ENCODE measurements at places on chromosomes 13 and 19.

DNA sequence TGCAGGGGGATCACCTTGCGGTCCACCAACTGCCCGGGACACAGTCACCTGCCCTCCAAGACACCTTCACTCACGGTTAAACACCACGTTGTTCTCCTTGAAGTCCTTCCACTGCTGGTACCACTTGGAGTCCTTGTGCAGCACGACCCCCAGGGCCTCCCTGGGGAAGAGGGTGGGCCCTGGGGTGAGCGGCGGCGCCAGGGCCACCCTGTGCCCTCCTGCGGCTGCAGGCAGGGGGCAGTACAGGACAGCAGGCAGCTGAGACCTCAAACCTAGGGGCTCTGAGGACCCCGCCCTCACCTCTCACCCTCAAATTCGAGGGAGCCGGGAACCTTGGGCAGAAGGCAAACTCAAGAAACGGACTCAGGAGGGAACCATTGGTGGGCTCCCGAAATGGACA is 7.5 kb upstream of the CTXN1 start:
- no peak for DNase-seq

DNA sequence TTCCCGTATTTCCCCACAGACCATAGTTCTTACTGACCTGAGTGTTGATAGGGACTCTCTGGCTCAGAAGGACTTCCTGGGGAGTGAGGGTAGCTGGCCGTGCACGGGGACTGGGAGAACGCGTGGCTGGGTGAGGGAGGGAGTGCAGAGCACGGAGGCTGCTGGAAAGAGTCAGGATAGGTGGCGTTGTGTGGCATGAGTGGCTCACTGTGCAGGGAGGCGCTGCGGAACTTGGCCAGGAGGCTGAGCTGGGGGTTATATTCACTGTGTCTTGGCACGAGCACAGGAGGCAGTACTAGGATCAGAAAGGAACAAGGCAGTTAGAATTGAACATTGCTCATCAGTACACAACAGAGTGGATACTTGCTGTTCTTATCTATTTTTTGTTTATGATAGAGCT is 47.4 kb downstream of the SMAD9 start:
- no peak for DNase-seq

GRCh38 chr13:72122661-72123255 is 255.8 kb upstream of the DACH1 start:
- no peak for DNase-seq

DNA sequence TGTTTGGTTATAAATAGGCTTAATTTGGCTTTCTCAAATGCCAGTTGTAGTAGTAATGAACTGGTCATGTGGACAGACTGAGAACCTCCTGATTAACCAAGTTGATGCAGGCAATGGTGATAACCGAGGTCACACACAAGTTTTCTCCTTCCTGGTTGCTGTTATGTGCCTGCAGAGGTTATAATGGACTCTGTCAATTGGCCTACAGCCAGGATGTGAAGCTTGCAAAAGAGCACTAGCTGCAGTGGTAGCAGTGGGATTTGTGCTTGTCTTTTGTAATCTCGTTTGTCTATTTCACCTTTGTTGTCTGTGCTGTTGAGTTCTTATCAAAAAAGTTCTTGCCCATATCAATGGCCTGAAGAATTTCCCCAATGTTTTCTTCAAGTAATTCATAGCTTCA is 20.6 kb downstream of the OR10H3 start:
- DNase-seq = no peak

- peak; percentile 85 for DNase-seq
These were observed at the start of gene IPO5 for GRCh38 chr13:97953376-97953970. TSS of gene IPO5 (plus strand) at chr13:97953675. CDS start at chr13:97976697, 23,022 bp downstream.

- no peak for DNase-seq
These were observed 6.1 kb downstream of the ATP13A1 start for GRCh38 chr19:19657397-19657783.

GRCh38 chr13:75514080-75514995 is 23.3 kb downstream of the COMMD6 start:
- peak; percentile 4 for DNase-seq

DNA sequence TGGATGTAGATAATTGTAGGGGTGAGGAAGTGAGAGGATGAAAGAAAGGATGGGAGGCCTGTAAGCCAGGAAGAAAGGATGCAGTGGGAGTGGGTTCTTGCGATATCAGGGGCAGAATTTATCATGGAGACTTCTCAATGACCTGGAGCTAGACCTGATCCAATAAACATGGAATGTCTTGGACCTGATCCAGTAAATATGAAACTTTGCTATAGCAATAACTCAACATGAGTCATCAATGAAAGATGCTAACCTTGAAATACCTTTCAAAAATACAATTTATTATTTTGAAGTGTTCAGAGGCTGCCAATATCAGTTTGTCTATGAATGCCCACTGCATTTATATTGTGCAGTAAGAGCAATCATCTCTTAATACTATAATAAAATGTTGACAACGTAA is 279.5 kb downstream of the POU4F1 start:
- DNase-seq = no peak

GRCh38 chr19:16899566-16900075 is 10.8 kb downstream of the F2RL3 start:
- no peak for DNase-seq

DNA sequence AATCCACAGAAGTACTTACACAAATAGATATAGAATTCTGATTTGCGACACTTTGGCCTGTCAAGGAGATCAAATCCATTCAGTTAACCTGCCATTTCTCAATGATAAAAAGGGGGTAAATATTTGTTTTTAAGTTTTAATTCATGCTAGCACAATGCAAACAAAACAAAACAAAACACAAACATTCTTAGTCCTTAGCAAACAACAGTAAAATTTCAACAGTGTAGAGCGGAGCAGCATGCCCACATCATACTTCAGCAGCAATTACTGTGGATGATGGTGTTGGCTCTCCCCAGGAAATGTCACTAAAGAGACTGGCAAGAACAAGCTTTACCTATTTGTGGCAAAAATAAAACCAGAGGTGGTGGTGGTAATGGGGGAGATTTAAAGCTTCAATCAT is 625.2 kb upstream of the PCDH20 start:
- DNase-seq = no peak

GRCh38 chr19:1863328-1863637 is at the start of gene KLF16:
TSS of gene KLF16 (minus strand) at chr19:1863579. CDS start at chr19:1863497, 82 bp downstream.
- DNase-seq = no peak

- DNase-seq = no peak
These were observed 203.8 kb downstream of the ATP8A2 start for GRCh38 chr13:25575562-25575961.

DNA sequence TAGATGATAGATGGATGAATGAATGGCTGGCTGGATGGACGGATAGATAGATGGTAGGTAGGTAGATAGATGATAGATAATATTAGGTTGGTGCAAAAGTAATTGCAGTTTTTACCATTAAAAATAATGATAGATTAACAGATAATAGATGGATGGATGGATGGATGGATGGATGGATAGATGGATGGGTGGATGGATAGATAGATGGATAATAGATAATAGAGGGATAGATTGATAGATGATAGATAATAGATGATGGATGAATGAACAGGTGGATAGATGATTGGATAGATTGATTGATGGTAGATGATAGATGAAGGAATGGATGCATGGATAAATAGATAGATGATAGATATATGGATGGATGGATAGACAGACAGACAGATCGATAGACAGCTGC is 87.9 kb upstream of the RAP2A start:
- no peak for DNase-seq

DNA sequence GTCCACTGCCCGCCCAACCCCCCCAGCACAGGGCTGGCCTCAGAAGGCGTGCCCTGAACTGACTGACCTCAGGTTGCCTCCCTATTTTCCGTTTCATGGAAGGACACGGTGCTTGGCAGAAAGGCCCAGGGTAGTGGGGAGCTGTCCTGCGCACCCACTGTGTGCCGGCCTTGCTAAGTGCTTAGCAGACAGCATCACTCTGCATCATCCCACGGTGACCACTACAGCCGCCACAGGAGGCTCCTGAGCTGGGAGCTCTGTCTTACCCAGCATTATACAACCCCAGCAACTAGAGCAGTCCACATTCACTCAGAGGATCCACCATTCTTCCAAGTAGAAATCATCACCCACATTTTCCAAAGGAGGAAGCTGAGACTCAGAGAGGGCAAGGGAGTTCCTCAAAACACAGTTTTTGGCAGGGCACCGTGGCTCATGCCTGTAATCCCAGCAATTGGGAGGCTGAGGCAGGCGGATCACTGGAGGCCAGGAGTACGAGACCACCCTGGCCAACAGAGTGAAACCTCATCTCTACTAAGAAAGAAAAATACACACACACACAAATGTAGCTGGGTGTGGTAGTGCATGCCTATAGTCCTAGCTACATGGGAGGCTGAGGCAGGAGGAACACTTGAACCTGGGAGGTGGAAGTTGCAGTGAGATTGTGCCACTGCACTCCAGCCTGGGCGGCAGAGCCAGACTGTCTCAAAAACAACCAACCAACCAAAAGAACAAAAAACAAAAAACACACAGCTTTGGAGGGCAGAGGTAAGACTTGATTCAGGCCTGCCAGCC is 1.6 kb downstream of the SBK2 start:
- DNase-seq = no peak

- no peak for DNase-seq
These were observed 9.3 kb upstream of the ACP4 start for GRCh38 chr19:50780753-50781435.

DNA sequence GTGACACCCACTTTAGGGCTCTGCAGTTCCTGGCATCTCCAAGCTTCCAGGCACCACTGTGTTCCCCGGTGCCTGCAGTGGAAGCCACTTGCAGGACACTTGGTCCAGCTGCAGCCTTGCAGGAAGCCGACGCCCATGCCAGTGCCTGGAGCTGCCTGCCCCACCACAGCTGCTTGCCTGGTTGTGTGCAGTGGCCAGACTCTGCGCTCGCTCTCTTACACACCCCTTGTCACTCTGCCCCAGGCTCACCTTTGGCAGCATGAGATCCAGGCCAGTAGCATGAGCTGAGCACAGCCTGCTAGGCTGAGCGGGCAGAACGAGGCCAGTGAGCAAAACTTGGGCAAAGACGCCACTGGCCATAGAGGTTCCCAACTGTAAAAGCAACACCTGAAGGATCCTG is 57.7 kb downstream of the SLITRK1 start:
- DNase-seq = no peak

GRCh38 chr19:42113641-42114348 is 18.5 kb downstream of the POU2F2 start:
- DNase-seq = peak; percentile 91

DNA sequence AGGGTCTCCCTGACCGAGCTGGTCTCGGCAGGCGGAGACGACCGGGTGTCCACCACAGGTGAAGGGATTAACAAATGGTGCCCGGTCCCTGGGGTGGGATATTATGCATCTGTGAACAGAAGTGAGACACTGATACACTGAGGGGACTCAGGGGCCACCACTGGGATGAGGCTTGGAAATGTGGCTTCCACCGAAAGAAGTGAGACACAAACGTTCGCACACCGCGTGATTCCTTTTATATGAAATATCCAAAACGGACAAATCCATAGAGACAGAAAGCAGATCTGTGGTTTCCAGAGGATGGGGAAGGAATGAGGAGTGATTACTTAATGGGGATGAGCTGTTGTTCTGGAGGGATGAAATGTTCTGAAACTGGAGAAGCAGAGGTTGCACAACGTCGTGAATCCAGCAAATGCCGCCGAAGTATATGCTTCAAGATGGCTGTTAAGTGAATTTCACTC is 47.5 kb downstream of the C13orf46 start:
- DNase-seq = peak; percentile 78

DNA sequence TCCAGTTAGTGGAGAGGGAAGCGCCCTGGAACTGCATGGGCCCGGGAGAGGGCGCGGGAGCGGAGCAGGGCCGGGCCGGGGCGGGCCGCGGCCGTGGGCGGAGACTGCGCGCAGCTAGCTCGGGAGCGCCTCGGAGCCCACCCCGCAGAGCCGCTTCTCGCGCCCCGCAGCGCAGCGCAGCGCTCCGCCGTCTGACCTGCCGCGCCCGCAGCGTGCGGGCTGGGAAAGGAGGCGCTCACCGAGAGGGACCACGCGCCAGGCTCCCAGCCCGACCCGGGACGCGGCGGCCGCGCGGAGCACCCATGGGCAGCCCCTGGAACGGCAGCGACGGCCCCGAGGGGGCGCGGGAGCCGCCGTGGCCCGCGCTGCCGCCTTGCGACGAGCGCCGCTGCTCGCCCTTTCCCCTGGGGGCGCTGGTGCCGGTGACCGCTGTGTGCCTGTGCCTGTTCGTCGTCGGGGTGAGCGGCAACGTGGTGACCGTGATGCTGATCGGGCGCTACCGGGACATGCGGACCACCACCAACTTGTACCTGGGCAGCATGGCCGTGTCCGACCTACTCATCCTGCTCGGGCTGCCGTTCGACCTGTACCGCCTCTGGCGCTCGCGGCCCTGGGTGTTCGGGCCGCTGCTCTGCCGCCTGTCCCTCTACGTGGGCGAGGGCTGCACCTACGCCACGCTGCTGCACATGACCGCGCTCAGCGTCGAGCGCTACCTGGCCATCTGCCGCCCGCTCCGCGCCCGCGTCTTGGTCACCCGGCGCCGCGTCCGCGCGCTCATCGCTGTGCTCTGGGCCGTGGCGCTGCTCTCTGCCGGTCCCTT is at the start of gene MLNR:
TSS of gene MLNR (plus strand) at position 303 of the 820 bp plus-strand sequence. CDS start at position 303, 0 bp downstream.
- DNase-seq = no peak

DNA sequence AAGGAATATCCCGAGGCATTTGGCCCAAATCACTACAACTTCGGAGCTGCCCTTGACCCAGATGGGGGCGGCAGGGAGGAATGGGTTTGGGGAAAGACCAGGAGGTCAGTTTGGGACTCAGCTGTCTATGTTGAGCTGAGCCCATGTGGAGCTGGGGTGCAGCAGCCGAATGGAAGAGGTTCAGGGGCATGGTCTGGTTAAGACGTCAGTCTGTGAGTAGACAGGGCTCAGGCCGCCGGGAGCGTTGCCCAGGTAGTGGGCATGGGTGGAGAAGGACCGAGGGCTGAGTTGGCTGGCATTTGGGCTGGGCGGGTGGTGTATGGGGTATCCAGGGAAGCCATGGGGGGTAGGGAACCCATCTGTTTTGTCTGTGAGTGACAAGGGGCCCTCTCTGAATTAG is 9.3 kb upstream of the SCN1B start:
- DNase-seq = no peak

- no peak for DNase-seq
These were observed 1750.7 kb upstream of the PCDH20 start for GRCh38 chr13:63166345-63166744.

GRCh38 chr13:50921706-50922105 is 12.1 kb downstream of the RNASEH2B start:
- no peak for DNase-seq

DNA sequence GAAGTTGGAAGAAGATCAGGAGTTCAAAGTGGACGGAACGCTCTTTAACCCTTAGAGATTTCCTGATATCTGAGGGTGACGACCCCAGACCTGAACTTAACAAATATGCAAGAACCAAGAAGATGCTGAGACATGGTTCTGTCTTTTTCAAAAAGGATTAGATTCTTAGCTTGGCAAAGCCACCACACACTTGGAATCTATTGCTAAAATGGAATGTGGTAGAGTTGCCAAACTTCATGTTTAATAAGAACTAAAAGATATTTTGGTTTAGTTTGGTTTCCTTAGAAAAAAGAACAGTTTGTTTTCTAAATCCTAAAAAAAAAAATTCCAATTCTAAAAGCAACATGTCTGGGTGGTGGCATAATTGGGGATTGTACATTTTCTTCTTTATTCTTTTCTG is 29.5 kb downstream of the UNC13A start:
- DNase-seq = peak; percentile 7

- no peak for DNase-seq
These were observed 1505.1 kb upstream of the SLC10A2 start for GRCh38 chr13:104571161-104571892.

- no peak for DNase-seq
These were observed 20.3 kb downstream of the ZC3H4 start for GRCh38 chr19:47093254-47093653.

GRCh38 chr19:49413348-49413747 is 9.9 kb downstream of the PTH2 start:
- DNase-seq = no peak
